ENCODE measurements at places on chromosomes 3 and 15.

GRCh38 chr3:146912241-146913015 is 307.3 kb upstream of the PLSCR5 start:
- no peak for DNase-seq

DNA sequence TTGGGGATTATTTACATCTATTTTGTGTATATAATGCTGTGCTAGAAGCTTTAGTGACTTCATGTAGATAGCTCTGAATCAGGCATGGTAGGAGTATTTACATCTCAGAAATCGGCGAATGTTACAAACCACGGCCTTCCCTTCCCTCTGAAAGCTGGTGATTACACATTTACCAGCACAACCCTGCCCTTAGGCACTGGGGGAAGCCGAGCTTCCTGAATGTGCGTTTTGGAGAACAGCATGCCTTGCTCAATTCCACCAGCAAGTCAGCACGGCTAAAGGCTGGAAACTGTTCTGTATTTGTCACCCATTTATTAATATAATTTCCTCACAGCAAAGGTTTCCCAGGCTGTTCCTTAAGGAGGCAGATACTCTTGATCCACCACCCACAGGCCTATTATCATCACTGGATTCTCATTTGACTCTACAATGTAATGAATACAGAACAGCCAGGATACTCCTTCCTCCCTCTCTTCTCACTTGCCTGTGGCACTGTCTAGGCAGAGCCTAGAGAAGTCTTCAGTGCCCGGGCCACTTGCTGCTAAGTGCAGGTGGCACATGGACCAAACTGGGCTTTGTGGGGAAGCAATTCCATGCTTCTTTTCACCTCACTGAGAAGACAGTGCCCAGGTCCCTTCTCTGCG is 55.2 kb upstream of the CACNA2D3 start:
- DNase-seq = no peak

DNA sequence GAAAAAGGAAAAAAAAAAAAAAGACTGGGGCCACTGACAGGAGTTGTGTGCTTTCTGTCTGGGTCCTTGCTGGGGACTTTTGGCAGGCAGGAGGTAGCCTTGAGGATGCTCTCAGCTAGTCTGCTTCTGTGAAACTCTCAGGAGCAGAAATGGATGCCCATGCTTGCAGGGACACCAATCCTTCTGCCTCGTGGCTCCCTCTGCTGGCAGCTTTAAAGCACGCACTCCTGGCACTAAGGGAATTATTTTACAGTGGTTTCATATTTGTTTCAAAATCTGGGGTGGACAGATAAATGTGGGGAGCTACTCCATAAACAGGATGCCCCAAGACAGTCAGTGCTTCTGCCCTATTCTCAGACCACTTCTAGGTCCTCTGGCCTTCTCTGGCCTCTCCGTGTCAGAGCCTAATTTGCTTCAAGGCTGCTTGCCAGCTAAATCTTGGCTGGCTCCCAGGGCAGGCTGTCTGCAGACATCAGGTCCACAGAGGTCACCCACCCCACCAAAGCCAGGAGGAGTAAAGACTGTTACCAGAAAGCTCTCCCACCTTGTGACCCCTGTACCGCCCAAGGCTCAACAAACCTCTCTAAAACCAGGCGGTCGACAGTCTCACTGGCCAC is 17.1 kb downstream of the TRAIP start:
- peak; percentile 19 for DNase-seq

DNA sequence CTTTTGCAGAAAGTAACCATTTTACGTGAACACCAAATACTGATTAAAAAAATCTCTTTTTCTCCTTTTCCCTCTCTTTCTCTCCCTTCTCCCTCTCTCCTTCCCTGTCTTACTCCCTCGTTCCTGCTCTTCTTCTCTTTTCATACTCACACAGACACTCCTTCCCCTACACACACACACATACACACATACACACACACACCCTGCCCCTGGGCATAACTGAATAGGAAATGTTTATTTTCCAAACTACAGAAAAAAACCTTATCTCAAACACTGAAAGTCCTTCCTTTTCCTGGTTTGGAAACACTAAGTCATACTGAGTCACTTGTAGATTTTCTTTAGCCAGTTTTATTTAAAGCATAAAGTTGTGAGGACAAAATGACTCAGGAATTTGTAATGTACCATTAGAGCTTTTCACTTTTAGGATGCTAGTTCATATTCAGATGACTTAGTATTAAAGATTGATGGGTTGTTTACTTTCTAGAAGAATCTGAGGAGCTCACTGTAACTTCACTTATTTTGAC is 62.4 kb downstream of the MBNL1 start:
- DNase-seq = no peak

DNA sequence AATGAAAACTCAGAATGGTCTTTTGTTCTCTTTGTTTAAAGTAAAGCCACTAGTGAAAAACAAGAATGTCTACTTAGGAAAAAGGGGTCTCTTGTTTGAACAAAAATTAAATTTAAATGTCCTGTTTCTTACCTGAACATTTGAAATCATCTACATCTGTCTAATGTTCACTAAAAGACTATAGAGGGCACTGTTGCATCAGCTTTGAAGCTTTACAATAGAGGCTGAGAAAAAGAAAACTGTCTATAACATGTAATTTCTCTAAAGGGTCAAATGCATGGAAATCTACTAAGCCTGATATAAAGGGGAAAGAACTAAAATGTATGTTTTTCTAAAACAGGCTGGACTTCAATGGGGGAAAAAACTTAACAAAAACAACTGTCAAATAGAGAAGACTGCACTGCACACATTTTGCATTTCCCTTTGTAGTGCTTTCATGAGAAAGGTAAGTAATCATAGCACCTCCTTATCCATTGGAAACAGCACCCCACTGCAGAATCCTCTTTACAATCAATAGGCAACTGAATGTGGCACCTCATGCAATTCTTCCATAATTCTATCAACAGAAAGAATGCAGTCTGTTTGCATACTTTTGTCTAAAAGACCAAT is 26.3 kb downstream of the DPH6 start:
- DNase-seq = peak; percentile 4

GRCh38 chr3:54356261-54357045 is 234.1 kb downstream of the CACNA2D3 start:
- DNase-seq = no peak

- DNase-seq = no peak
Observed at GRCh38 chr3:23246651-23247050, 43.5 kb downstream of the UBE2E2 start.

GRCh38 chr3:102745881-102746280 is 311.1 kb downstream of the ZPLD1 start:
- no peak for DNase-seq

DNA sequence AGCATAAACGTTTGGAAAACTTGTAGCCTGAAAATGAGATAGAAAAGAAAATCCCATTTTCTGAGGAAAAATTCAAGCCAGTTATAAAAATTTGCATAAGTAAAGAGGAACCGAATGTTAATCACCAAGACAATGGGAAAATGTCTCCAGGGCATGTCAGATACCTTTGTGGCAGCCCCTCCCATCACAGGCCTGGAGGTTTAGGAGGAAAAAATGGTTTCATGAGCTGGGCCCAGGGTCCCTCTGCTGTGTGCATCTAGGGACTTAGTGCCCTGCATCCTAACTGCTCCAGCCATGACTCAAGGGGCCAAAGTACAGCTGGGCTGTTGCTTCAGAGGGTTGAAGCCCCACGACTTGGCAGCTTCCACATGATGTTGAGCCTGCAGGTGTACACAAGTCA is 153.1 kb downstream of the TAFA4 start:
- no peak for DNase-seq

- DNase-seq = no peak
Observed at GRCh38 chr3:170808041-170808440, 62.0 kb downstream of the RPL22L1 start.

Data from AG04449 (cell line).